ENCODE measurements at places on chromosomes 2 and 18.

- DNase-seq: no peak
Observed at GRCh38 chr2:18009891-18010290, 131.4 kb downstream of the KCNS3 start.

- DNase-seq: no peak
Observed at GRCh38 chr18:9949315-9949714, 35.5 kb downstream of the VAPA start.

DNA sequence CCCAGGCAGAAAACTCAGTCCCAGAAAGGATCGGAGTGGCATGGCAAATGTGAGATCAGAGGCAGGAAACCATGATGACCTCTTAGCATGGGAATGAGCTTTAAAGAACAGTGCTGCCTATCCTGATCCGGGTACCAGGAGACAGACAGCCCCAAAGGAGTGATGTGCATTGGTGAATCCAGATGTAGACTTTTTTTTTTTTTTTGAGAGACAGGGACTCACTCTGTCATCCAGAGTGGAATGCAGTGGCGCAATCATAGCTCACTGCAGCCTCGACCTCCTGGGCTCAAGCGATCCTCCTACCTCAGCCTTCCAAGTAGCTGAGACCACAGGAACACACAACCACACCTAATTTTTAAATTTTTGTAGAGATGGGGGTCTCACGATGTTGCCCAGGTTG is 122.7 kb downstream of the VAPA start:
- DNase-seq: no peak

DNA sequence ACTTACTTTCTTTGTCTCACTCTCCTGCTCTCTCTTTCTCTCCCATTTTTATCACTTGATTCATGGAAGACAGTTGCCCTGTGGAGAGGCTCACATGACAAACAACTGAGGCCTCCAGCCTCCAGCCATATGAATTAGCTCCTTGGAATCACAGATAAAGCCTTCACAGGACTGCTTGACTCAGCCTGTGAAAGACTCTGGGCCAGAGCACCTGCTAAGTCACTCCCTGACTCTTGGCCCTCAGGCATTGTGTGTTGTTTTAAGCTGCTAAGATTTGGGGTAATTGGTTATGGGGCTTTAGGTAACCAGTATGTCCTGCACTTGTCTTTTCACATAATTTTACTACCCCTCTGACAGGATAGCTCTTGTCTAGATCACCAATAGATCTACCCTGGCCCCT is 334.9 kb downstream of the SOX11 start:
- DNase-seq: no peak

GRCh38 chr2:172403881-172404468 is 23.4 kb upstream of the ITGA6 start:
- no peak for DNase-seq

DNA sequence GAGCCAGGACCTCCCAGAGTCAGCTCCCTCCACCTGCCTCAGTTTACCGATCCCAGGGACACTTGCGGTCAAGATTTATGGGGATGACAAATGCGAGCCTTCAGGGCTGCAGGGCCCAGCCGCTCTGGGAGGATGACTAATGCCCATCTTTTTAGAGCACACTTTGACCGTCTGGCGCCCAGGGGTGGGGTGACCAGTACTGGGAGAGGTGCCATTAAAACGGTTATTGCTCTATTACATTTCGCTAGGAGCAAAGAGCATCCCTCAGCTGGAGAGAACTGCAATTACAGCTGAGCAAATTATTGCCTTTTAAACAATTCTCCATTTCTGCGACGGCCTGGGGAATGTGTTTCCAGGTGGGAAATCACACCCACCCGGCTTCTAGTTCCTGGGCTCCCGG is 42.6 kb upstream of the HPCAL1 start:
- DNase-seq: no peak

GRCh38 chr2:77521931-77522470 is at the start of gene LRRTM4:
Gene LRRTM4 (minus strand): TSS chr2:77522376.
- DNase-seq: no peak

GRCh38 chr2:222025881-222026271 is 272.9 kb downstream of the PAX3 start:
- DNase-seq: no peak

DNA sequence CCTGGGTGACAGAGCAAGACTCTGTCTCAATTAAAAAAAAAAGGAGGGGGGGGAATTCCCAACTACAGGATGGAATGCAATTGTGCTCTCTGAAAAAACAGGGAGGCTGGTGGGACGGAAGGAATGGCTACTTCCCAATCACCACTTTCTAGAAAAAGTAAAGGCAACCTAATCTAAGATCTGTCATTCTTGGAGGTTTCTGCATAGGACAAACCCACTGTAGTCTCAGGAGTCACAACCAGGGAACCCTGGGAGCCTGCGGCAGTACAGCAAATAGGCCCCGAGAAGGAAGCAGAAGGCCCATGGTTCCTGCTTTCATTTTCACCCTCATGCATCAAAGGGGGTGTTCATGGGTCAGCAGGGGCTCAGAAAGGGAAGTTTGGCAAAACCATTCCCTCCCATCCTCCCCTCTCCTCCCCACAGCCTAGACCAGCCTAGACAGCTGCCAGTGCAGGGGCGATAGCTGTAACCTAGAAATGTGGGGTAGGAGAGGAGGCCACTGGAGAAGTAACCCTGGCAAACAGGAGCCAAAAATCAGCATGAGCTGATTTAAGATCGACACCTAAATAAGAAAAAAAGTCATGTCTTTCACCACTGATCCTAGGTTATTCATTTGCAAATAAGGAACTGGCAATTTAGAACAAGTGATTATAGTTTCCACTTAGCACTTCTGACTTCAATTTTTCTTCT is 48.0 kb downstream of the TRABD2A start:
- no peak for DNase-seq

DNA sequence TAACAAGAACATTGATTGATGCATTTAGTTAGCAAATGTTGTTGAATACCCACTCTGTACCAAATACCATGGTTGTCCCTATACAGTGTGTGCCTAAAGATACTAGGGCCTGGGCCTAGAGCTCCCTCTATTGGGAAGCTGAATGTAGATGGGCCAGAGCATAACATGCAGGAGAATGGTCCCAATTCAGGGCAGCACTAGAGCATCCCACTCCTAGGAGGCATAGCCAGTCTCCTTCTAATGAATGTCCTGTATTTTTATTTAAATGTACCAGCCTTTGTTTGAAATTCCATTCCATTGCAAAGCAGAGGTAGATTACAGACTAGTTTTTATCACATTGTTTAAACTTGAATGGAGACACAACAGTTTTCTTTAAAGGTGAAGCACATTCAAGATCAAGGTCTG is 90.6 kb downstream of the FEZ2 start:
- DNase-seq: no peak

- DNase-seq: no peak
Observed at GRCh38 chr2:171763602-171764001, 76.3 kb downstream of the DYNC1I2 start.

GRCh38 chr2:22944143-22944542 is 440.8 kb upstream of the KLHL29 start:
- no peak for DNase-seq

GRCh38 chr2:3154146-3154545 is 223.5 kb downstream of the EIPR1 start:
- DNase-seq: no peak

DNA sequence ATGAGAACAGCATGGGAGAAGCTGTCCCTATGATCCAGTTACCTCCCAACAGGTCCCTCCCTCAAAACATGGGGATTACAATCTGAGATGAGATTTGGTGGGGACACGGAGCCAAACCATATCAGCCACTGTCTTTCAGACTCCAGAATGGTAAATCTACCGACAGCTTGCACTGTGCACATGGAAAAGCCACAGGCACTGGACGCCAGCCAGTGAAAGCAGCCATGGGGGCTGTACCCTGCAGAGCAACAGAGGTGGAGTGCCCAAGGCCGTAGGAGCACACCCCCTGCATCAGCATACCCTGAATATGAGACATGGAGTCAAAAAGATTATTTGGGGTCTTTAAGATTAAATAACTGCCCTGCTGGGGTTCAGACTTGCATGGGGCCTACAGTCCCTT is 218.4 kb downstream of the PDE1A start:
- no peak for DNase-seq

- no peak for DNase-seq
Observed at GRCh38 chr2:177204417-177204816, 8.2 kb upstream of the HNRNPA3 start.

GRCh38 chr18:58531236-58531635 is 97.7 kb downstream of the ALPK2 start:
- DNase-seq: no peak

- DNase-seq: no peak
Observed at GRCh38 chr18:70418546-70419311, 129.9 kb downstream of the SOCS6 start.

GRCh38 chr2:94995553-94996304 is 29.8 kb upstream of the MAL start:
- DNase-seq: no peak

DNA sequence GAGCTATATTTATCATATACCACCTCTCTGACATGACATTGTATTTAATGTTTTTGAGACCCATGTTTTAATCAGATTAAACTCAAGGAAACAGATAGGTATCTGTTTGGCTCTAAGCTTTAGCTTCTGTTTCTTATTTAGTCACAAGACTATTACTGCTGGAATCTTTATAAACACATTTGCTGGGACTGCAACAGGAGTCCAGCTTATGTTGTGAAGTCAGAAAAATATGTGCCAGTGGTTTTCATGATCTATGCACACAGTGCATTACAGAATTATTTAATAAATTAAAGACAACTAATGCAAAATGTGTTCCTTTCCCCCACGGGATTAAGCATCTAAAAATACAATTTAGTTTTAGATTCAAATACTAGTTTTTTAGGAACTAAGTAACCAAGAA is 338.9 kb downstream of the ZEB2 start:
- DNase-seq: no peak

DNA sequence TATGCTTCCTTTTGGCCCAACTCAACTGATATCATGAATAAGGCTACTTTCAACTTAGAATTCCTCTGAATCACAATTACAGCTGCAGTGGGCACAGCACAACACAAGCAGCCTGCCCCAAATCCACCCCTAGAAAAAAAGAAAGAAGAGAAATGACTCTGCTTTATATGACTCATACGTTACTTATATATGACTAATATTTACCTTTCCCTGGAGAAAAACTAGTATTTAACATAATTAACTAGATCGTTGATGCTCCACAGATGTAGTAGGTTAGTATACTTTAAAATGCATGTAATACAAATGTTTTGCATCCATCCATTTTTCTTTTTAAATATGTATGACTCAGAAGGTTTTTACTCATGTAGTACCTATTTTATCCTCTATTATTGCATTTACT is 133.3 kb upstream of the UNC80 start:
- no peak for DNase-seq

GRCh38 chr2:232901736-232902578 is 31.9 kb downstream of the SNORC start:
- no peak for DNase-seq

- DNase-seq: no peak
Observed at GRCh38 chr2:198084156-198084555, 279.8 kb downstream of the PLCL1 start.

GRCh38 chr2:240819858-240820606 is at the start of gene KIF1A:
Gene KIF1A (minus strand): TSS chr2:240820219. CDS start chr2:240797752, 22,467 bp downstream.
- no peak for DNase-seq

GRCh38 chr2:226995625-226996041 is 159.8 kb downstream of the RHBDD1 start:
- no peak for DNase-seq

GRCh38 chr2:2892892-2893291 is 484.7 kb downstream of the EIPR1 start:
- DNase-seq: no peak

GRCh38 chr2:237566401-237567235 is at the start of gene PRLH:
Gene PRLH (plus strand): TSS chr2:237566574. CDS start chr2:237566574, 0 bp downstream.
- no peak for DNase-seq

- DNase-seq: no peak
Observed at GRCh38 chr2:137348301-137348700, 583.0 kb downstream of the THSD7B start.

DNA sequence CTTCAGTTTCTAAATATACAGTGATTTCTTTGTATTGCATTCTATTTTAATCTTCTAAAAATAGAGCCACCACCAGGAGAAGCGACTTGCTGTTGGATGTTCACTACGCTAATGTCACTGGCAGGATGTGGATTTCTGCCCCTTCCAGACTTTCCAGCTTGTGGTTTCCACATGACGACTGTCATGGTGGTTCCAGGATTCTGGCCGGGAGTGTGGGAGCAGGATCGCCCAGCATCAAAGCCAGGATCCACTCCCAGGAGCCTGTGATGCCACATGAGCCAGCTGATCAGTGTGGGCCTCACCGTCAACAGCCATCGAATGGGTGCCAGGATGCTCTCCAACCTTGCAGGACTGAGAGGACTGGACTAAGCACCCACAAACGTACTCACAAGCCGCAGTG is 148.8 kb downstream of the HDAC4 start:
- DNase-seq: no peak

DNA sequence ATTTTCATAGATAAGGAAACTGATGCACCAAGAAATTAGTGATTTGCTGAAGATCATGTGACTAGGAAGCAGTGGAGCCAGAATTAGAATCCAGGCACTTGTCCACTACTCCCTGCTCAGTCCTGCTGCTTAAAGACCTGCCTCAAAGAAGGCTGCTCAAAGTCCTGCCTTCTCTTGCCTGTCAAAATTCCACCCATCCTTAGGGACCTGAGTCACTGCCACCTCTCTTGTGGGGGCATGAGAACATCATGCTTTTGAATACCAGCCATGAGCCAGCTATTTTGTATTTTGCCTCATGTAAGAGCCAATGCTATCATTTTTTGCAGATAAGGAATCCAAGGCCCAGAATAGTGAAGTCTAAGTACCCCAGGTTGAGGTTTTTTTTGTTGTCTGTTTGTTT is 47.1 kb downstream of the DDX1 start:
- DNase-seq: no peak

DNA sequence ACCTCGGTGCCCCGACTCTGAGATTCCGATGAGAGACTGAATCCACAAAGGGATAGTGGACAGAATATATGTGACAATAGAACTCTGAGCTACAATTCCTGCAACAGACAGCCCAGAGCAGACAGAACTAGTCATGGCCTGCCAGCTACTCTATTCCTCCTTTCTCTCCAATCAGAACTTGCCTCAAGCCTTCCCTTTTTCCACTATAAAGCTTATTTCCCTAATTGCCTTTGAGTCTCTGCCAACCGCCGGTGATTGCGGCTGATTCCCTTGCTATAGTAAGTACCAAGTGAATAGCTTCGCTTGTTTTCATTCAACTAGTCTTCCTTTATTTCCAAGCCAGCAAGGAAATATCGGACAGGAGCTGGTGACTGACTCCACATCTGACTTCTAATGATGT is 96.8 kb downstream of the DSC3 start:
- DNase-seq: no peak

Measured in activated T-helper 1 cell treated with anti-CD3 and anti-CD28 coated beads, Interleukin-2, amount 50 U/mL, for 16 hours (primary cell).